ENCODE measurements at places on chromosomes 2 and 18. TPM values are rescaled to one million over a fixed set of nuclear protein-coding genes. Genes with fewer than 3 reads are reported as not detected.

DNA sequence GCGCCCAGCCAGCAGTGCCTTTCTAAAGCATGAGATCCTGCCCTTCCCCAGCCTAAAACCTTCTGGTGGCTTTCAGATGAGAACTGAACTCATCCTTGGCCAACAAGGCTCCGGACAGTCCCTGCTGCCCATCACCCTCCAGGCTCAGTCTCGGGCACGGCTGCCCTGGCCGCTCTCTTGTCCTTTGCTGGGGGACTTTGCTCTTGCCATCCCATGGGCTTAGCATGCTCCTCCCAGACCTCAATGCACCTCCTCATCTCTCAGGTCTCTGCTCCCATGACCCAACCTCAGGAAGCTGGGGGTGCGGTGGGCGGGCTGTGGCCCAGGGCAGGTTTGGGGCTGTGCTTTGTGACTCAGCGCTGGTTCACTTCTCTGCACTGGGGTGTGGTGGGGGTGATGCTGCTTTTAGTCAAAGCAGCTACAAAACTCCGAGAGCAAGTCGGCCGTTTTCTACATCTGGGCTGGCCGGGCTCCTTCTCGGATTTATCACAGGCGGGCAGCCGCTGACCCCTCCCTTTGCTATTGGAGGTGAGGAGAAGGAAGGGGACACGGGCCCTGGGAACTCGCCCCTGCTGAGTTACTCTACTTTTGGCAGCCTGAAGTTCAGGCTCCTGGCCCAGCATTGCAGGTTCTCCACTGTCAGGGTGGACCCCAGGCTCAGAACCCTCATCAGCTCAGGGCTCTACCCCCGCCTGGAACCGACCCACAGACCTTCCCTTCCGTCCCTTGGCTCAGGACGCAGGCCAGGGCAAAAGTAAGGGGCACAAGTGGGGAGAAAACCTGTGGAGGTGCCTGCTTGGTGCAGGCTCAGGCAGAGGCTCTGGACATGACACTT is 90.6 kb upstream of the TAF1B start:
- H3K4me3 ChIP-seq, result peak overlapping the region; percentile 32
- H3K4me1 ChIP-seq, result peaks cover 4% of the 10 kb centered on the region
- H3K36me3 ChIP-seq, result no peaks in the 10 kb centered on the region

GRCh38 chr2:222724208-222724607 is 52.8 kb downstream of the MOGAT1 start:
- H3K36me3 ChIP-seq, result no peaks in the 10 kb centered on the region
- DNase-seq, result no peak
- H3K27me3 ChIP-seq, result no peaks in the 10 kb centered on the region
- peaks cover 14% of the 10 kb centered on the region for H3K4me1 ChIP-seq
- no peak overlapping the region for H3K27ac ChIP-seq

GRCh38 chr18:23194997-23195957 is 60.0 kb downstream of the CABLES1 start:
- no peak overlapping the region for H3K27ac ChIP-seq
- no peaks in the 10 kb centered on the region for H3K4me1 ChIP-seq
- H3K27me3 ChIP-seq, result no peaks in the 10 kb centered on the region

DNA sequence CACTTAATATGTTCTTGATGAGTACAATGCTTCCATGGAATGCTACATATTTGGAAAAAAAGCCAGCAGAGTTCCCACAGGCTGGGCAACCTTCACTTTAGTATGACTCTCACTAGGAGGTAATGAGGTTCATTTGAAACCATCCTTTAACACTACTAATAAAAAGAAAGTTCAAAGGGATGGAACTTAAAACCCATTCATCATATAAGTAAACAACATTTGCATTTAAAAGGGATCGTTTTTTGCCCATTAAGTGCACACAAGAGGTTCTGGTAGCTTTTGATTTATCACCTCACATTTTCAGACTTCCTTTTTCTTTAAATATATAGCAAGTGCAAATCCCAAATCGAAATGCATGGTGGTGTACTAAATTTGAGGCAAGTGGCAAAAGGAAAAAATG is 270.8 kb upstream of the DCC start:
- no peaks in the 10 kb centered on the region for H3K4me1 ChIP-seq
- DNase-seq, result no peak
- no peaks in the 10 kb centered on the region for H3K36me3 ChIP-seq
- H3K4me3 ChIP-seq, result no peak overlapping the region
- H3K27me3 ChIP-seq, result no peaks in the 10 kb centered on the region

DNA sequence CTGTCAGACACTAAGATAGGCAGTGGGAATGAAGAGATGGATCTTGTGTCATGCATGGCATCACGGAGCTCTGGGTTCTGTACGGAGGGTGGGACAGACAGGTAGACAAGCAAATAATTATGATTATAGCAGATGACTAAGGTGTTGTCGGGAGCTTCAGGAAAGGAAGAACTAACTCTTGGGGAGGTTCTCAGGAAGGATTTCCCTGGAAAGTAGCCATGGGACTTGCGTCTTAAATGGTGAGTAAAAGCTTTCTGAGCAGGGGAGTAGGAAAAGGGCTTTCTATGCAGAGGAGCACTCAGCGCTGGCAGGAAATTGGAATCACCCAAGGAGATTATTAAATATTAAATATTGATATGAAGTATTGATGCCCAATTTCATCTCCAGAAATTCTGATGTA is 35.5 kb downstream of the ATOH8 start:
- peaks cover 23% of the 10 kb centered on the region for H3K36me3 ChIP-seq
- no peak overlapping the region for H3K27ac ChIP-seq
- no peak for DNase-seq
- no peaks in the 10 kb centered on the region for H3K27me3 ChIP-seq

The GCG gene
- not detected for total RNA-seq
